ENCODE measurements at places on chromosomes 5 and 9. TPM values are rescaled to one million over a fixed set of nuclear protein-coding genes. Genes with fewer than 3 reads are reported as not detected.
A peak's percentile ranks its signal among the peaks of the same experiment; 100 is the strongest.

DNA sequence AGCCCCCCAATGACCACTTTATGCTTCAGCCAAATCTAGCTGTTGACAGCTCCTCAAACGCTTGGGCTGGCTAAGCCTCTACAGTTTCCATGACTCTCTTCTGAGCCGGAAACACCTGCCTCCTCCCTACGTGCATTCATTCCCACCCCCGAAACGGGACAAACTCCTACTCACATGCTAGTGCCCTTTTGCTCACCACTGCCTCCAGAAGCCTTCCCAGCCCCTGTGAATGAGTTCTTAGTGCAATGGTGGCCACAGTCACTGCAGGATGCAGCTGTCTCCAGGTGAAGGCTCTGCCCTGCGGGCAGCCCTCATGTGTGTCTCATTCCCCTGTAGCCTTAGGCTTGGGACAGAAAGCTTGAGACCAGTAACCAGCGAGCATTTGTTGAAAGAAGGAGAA, 68.8 kb upstream of the DAB2IP start:
- no peak for DNase-seq
- peaks cover 50% of the 10 kb centered on the region for H3K4me1 ChIP-seq
- peak overlapping the region; percentile 62 for H3K27ac ChIP-seq
- no peaks in the 10 kb centered on the region for H3K36me3 ChIP-seq

DNA sequence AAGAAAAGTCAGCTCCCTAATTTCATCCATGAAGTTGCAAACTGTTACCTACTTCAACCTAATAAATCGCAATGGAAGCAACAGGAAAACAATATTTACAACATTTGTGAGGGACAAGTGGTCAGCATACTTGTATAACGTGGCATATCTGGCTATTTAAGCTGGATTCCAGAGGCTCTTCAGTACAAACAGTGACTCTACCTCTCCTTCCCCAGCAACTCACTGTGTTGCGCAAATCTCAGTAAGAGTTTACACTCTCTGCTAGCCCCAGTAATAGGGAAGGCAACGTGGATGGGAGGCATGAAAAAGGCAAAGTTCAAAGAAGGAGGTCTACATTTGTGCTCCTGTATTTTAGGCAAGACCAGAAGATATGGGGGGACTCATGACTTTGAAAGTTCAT, 18.9 kb upstream of the SEMA5A start:
- no peak for DNase-seq
- no peak overlapping the region for H3K4me3 ChIP-seq
- peaks cover 7% of the 10 kb centered on the region for H3K4me1 ChIP-seq

- DNase-seq = no peak
- H3K27me3 ChIP-seq = peaks cover 4% of the 10 kb centered on the region
- H3K27ac ChIP-seq = no peak overlapping the region
- no peaks in the 10 kb centered on the region for H3K36me3 ChIP-seq
- H3K4me1 ChIP-seq = peaks cover 21% of the 10 kb centered on the region
- H3K4me3 ChIP-seq = no peak overlapping the region
Observed at GRCh38 chr9:14441115-14441514, 127.2 kb upstream of the NFIB start.

GRCh38 chr5:172493906-172494305, 39.6 kb upstream of the SH3PXD2B start:
- no peak for DNase-seq
- no peaks in the 10 kb centered on the region for H3K36me3 ChIP-seq
- H3K4me3 ChIP-seq = no peak overlapping the region
- no peak overlapping the region for H3K27ac ChIP-seq
- H3K4me1 ChIP-seq = peaks cover 5% of the 10 kb centered on the region
- peaks cover 29% of the 10 kb centered on the region for H3K27me3 ChIP-seq

The ERCC6L2 gene
- 55.5 TPM for total RNA-seq

The FOXD4L3 gene
- total RNA-seq = not detected

Measured in type B pancreatic cell (in vitro differentiated cells).